ENCODE measurements at places on chromosomes 12 and 14. TPM values are rescaled to one million over a fixed set of nuclear protein-coding genes. Genes with fewer than 3 reads are reported as not detected.

GRCh38 chr12:54419088-54419887 lies at the start of gene ITGA5:
Gene ITGA5, minus strand, starts transcription at chr12:54419266. Its CDS starts 68 bp downstream, at chr12:54419198.
- peak; percentile 77 for DNase-seq
- no peaks in the 10 kb centered on the region for H3K36me3 ChIP-seq
- peak within 1 kb of the TSS; percentile 93 for H3K4me3 ChIP-seq
- no peaks in the 10 kb centered on the region for H3K27me3 ChIP-seq
- peak within 1 kb of the TSS; percentile 47 for H3K27ac ChIP-seq

Gene RNASE11
- not detected for total RNA-seq

- H3K4me3 ChIP-seq = no peak overlapping the region
- H3K4me1 ChIP-seq = no peaks in the 10 kb centered on the region
- no peaks in the 10 kb centered on the region for H3K27me3 ChIP-seq
- no peak for DNase-seq
These were observed 21.3 kb upstream of the RIN3 start for GRCh38 chr14:92492258-92492657.

Gene DPPA3
- not detected for total RNA-seq

- H3K27ac ChIP-seq = no peak overlapping the region
- no peak overlapping the region for H3K4me3 ChIP-seq
- DNase-seq = peak; percentile 87
These were observed 44.8 kb downstream of the FOXN4 start for GRCh38 chr12:109264095-109264942.

Gene CAND1
- 129 TPM for total RNA-seq

DNA sequence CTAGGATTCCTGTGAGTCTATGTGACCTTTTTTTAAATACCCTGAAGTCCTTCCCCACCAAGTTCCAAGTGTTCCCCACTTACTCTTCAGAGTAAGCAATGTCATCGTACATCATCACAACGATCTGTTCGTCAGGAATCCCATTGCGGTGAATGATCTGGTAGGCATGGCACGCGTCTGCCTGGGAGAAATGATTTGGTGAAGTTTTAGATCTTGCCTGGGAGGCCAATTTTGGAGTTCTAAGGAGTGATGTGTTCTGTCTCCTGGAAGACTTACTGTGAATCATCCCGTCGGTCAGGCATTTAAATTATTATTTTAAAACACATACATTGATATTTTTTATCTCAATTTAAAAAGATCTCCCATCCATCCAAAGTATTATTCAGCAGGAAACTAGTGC lies 29.8 kb downstream of the LGMN start:
- H3K36me3 ChIP-seq = no peaks in the 10 kb centered on the region
- H3K27ac ChIP-seq = no peak overlapping the region
- no peak for DNase-seq
- H3K4me3 ChIP-seq = no peak overlapping the region

DNA sequence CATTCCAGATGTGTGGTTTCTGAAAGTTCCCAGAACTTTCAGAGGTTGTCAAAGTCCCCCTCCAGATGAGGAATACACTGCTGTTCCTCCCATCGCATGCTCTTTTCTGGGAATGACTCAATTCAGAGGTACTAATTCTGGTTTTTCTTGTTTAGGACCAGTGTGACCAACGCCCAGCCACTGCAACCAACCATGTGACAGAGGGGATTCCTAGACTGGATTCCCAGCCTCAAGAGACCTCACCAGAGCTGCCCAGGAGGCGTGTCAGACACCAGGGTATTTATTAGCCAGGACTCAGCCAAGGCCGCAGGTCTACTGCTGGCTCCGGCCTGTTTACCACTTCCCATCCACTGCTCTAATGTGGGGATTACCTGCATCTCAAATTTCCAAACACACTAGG lies 24.2 kb downstream of the TRAFD1 start:
- peaks cover 32% of the 10 kb centered on the region for H3K4me1 ChIP-seq
- H3K36me3 ChIP-seq = peaks cover 55% of the 10 kb centered on the region
- H3K27ac ChIP-seq = peak overlapping the region; percentile 67
- peak; percentile 98 for DNase-seq
- H3K27me3 ChIP-seq = no peaks in the 10 kb centered on the region

Gene CEBPE
- not detected for total RNA-seq

- H3K36me3 ChIP-seq = no peaks in the 10 kb centered on the region
- H3K4me1 ChIP-seq = no peaks in the 10 kb centered on the region
- H3K27ac ChIP-seq = no peak overlapping the region
- no peak overlapping the region for H3K4me3 ChIP-seq
- no peaks in the 10 kb centered on the region for H3K27me3 ChIP-seq
- no peak for DNase-seq
These were observed 29.6 kb downstream of the SMUG1 start for GRCh38 chr12:54159140-54159539.

All from PC-3 (cell line).